ENCODE measurements at places on chromosomes 3 and 15.

GRCh38 chr3:144033240-144033589 lies 61.6 kb downstream of the DIPK2A start:
- no peak for DNase-seq

DNA sequence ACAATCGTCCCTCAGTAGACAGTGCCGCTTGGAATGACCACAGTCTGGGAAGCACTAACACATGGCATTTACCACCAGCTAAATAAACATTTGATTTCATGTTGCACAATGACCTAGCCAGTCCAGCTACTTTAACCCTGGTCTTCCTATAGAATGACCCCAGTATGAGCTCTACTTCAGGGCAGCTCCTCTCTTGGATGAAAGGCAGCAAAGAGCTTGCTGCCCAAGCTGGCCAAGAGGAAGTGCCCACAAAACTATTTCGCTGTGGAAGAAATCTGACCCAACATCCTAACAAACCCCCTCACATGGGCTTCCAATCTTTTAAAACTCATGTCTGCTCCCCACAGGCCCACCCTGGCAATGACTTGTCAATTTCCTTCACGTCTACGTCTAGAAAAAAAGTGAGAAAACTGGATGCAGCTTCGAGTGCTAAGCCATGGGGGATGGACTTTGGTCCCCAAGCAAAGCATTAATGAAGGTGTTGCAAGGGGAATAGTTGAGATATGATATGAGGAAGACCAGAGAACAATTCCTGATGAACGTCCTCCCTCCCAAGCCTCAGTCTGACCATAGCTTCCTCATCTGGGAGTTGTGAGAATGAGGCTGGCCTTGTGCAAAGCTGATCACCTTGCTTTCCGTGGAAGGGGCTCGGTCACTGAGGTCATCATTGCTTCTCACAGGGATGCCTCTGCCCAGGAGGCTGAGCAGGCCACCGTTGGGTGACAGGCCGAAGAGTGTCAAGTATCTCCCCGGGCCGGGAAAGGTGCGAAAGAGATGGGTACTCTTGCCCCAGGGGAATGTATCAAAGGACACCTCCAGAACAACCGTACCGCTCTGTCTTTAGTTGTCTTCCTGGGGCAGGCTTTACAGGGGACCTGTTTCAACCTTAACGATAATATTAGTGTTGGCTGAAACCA lies 964 bp downstream of the SLC25A20 start:
- no peak for DNase-seq

GRCh38 chr3:151722856-151723255 lies 10.9 kb upstream of the AADACL2 start:
- DNase-seq, result no peak

GRCh38 chr3:190016966-190017365 lies 103.7 kb downstream of the P3H2 start:
- no peak for DNase-seq

DNA sequence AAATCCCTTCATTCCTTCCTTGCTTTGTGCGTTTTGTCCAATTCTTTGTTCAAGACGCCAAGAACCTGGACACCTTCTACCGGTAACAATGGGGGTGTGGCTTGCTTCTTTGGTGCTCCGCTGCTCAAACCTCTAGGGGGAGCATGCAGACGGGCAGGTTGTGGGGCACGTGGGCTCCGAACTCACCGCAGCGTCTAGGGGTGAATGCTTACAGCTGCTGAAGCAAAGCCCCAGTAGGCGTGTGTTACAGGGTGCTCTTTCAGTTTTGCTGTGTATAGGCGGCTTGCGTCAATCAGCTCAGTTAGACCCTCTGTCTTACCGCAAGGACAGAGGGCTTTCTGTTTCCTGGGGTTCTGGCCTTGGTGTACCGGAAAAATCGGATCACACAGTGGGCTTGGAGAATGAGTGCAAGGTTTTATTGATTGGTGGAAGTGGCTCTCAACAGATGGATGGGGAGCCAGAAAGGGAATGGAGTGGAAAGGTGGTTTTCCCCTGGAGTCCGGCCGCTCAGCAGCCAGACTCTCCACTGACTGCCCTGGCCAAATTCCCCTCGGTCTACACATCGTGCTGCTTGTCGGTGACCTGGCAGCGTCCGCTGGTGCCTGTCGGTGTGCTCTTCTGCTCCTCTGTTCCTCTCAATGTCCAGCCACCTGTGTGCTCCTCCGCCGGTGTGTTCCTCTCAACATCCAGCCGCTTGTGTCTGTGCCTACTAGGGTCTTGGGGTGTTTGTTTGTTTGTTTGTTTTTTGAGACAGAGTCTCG lies 1.2 kb upstream of the LRRC34 start:
- DNase-seq, result peak; percentile 78

- DNase-seq, result no peak
Measured at GRCh38 chr3:125045965-125046364, 9.8 kb downstream of the HEG1 start.

GRCh38 chr15:49620199-49620598 lies 419 bp downstream of the FAM227B start:
- no peak for DNase-seq
